ENCODE measurements at places on chromosomes 2 and 18.

GRCh38 chr2:189409647-189410046 lies 31.6 kb upstream of the WDR75 start:
- no peak for DNase-seq

DNA sequence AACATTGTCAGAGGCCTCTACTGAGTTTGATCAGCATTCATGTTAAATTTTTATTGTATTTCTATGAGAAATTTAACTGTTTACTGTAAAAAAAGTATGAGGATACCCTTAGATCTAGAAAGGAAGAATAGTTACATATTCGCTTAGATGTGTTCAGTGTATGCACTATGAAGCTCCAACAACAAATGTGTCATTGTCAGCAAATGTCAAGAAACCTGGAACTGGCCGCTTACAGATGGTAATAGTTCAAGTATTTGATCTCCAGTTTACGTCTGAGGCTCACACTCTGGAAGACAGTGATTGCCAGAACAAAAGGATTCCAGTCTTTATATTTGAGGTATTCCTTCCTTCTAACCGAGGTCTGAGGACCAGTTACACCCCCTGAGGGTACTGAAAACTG lies 921.2 kb upstream of the LRRTM1 start:
- no peak for DNase-seq

DNA sequence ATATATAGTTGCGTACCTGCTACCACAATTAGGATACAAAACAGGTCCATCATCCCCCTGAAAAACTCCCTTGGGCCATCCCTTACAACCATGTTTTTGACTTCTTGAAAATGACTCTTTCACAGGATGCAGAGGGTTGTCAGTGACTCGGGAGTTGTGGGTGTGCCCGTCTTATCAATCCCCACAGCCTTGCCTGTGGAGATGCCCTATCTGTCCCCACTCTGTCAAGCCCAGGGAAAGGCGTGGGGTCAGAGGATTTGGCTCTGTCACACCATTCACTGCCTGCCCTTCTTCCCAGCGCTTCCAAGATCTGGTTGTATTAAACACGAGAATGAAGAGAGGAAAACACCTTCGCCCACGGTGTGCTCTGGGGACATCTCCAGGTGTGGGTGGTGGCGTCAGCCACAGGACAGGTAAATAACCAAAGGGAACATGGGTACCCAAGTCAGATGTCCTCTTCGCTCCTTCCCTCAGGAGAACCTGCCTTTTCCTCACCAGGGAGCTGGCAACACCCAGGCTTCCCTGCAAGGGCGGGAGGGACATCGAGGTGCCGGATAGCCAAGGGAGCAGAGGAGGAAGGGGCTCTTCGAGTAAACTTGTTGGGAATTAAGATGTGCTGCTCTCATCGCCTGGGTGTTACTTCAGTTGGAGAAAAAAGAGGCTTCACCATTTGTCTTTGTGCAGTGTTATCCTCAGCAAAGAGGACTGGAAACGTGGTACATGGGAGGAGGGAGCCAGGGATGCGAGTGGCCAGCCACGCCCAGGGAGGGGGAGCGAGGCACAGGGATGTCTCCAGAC lies 100.3 kb downstream of the B3GNT2 start:
- DNase-seq, result no peak

- no peak for DNase-seq
These were observed 149.3 kb downstream of the CABLES1 start for GRCh38 chr18:23284629-23285028.

- DNase-seq, result no peak
These were observed 411.2 kb upstream of the PIK3C3 start for GRCh38 chr18:41543815-41544214.

- DNase-seq, result no peak
These were observed 28.1 kb downstream of the CCDC68 start for GRCh38 chr18:54931152-54931551.

GRCh38 chr2:128308284-128308731 lies 10.4 kb downstream of the HS6ST1 start:
- no peak for DNase-seq

DNA sequence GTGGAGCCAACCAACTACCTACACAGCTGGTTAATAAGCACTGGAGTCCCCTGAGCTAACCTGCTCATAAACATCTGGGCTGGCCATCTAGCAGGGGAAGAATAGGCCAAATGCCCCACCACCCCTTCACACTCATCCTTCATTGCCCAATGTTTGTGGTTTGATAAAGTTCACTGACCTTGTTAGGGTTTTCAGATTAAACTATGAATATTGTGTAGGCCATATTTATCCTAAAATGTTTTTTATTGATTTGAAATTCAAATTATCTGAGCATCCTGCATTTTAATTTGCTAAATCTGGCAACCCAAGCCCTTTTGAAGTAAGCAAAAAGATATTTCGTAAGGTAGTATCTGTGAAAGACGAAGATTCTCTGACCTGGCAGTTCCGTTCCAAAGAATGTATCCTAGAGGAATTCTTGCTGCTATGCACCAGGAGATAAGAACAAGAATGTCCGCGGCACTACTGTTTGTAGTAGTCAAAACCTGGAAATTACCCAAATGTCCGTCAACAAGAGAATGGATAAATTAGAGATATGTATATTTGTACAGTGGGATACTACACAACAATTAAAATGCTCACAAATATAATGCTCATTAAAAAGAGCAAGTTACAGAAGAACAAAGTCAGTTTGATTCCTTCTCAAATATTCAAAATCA lies 5.8 kb upstream of the TLK1 start:
- no peak for DNase-seq
